Cerebellar nuclear complex (tissue), 1 donor: ENCODE measurements at places on chromosomes 1 and 21.

GRCh38 chr1:34302798-34303197 is 126.1 kb downstream of the C1orf94 start:
- DNase-seq: no peak

- DNase-seq: no peak
Observed at GRCh38 chr1:41812453-41812852, 106.3 kb downstream of the HIVEP3 start.

DNA sequence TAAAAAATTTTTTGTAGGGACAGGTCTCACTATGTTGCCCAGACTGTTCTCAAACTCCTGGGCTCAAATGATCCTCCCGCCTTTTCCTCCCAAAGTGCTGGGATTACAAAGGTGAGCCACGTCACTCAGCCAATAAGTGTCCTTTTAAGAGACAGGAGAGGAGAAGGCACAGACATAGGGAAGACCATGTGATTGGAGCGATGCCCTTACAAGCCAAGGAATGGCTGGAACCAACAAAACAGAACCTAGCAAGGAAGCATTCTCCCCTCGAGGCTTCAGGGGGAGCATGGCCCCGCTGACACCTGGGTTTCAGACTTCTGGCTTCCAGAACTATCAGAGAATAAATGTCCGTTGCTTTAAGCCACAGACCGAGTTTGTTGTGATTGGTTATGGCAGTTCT is 37.0 kb downstream of the NDUFS5 start:
- no peak for DNase-seq

DNA sequence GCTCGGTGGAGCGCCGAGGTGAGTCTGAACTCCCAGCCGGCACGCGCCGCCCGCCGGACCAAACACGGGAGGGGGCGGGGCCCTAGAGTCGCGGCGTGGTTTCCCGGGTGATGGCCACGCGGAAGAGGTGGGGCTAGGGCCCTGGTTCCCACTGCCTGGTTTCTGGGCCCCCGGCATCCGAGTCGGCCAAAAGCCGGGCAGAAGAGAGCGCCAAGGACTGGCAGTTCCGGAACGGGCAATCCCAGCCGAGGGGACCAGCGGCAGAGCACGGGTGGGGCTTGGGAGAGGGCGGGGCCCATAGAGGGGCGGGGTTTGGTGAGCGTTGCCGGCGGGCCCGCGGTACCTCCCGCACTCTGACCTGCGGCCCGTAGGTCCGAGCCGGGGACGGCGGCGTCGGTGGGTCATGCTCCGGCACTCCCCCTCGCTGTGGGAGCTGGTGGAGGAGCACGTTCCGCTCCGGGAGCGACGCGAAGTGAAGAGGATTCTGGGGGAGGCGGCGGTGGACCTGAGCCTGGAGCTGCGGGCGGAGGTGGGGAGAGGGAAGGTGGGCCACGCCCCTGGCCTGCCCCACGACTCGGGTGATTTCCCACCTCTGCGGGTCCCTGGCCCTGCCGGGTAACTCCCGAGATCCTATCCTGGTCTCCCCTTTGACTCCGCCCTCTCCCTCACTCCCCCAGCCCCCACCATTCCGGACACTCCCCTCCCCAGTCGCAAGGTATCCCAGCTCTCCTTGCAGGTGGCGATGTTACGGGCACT is at the start of gene CCDC24:
Gene CCDC24, plus strand, starts transcription at position 124 of the 756 bp plus-strand sequence. Its CDS starts 280 bp downstream, at position 404.
- DNase-seq: peak; percentile 13

DNA sequence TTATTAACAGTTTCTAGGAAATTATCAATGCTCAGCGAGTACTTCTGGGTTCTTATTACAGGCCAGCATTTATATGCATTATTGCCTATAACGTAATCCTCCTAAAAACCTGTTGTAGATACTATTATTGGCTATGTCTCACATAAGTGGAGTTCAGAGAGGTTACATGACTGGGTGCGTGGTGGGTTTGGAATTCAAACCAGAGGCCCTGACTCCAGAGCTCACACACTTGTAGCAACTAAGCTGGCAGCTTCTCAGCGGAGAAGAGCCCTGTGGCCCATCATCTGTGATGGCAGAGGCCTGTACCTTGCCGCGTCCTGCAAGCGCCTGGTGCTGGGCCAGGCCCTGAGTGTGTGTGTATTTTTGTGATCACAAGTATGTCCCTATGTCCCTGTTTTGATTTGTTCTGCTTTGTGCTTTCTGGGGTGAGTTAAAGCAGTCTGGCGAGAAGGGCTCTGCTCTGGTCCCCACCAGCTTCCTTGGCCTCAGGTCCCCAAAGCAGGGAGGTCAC is 66.7 kb downstream of the HTR6 start:
- no peak for DNase-seq
